ENCODE measurements at places on chromosomes 2 and 18.

GRCh38 chr2:85188852-85189251, 55.7 kb downstream of the TCF7L1 start:
- no peak for DNase-seq

DNA sequence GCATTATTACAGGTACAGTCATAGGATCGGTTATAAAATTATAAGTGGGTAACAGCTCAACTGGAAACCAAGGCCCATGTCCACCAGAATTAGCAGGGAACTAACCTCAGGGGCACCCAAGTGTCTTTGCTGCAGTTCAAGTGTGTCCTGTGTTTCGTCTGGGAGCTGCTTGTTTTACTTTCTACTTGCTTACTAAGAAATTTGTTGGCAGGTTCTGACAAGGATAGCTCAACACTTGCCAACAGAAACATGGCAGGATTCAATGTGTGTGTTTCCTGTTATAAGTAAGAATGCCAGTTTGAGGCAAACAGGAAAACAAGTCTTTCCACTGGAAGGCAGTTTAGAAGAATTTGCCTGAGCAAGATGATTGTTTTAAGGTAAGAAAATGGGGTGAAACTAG, 104.5 kb downstream of the EPHA4 start:
- DNase-seq, result peak; percentile 10

- no peak for DNase-seq
Measured at GRCh38 chr2:148594216-148594615, 50.3 kb upstream of the EPC2 start.

- DNase-seq, result no peak
Measured at GRCh38 chr2:179031731-179032408, 18.1 kb downstream of the CCDC141 start.

GRCh38 chr18:23268641-23269040, 133.4 kb downstream of the CABLES1 start:
- DNase-seq, result no peak

DNA sequence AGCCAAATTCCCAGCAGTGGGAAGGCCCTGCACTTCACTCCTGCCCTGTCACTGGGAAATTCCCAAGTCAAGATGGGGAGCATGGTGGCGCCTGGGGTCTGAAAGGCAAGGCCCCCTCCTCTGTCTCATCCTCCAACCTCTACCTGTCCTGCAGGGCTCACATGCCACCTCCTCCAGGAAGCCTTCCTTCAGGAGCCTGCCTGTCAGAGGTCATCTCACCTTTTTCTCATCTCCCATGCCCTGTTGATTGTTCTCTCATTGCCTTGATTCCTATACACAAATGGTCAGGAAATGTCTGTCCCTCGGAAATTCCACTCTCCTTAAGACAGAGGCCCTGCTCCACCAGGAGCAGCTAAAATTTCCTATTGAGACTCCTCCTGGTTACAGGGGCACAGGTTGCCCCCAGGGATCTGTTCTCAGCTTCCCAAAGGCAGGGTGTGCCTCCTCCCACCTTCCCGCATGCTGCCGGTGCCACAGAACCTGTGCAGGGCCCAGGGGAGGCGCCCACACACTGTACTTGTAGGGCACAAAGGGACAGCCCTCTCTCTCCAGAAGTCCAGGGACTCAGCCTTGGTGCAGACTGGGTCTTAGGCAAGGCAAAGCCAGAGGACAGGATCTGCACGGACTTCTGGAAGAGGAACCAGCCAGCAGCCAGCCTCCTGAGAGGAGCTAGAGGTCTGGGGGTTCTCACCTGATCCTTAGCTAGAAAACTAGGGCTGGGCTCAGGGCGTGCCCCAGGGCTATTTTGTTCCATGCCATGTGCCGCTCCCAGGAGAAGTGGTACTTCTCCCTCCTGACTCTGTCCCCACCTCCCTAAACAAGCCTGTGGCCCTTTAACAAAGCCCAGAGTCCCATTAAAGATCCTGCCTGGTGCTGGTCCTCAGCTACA, 12.9 kb downstream of the HES6 start:
- no peak for DNase-seq
